CD4-positive, alpha-beta T cell treated with Interleukin-17A for 1 hour (primary cell): ENCODE measurements at places on chromosomes 3 and 15.

GRCh38 chr15:66698318-66698961, 3.6 kb upstream of the SMAD6 start:
- DNase-seq, result no peak

DNA sequence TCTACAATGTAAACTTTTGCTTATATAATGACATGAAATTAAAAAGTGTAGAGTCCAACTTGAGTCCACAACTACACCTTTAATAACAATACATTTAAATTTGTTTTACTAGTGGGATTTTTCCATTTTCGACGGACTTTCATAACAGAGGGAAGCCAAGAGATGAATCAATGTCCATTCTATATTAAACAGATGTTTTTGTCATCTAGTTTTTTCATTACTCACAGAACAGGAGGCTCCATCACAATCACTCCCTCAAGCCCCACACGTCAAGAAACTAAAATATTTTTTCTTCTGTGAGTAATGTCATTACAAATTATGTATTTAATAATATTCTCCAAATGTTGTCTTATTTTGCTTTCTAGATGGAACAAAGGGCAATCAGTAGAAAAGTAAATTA, 932.9 kb downstream of the ROBO1 start:
- no peak for DNase-seq

- no peak for DNase-seq
Measured at GRCh38 chr15:51299187-51300015, 39.0 kb downstream of the CYP19A1 start.

GRCh38 chr3:12302564-12302963, 13.7 kb downstream of the PPARG start:
- no peak for DNase-seq

DNA sequence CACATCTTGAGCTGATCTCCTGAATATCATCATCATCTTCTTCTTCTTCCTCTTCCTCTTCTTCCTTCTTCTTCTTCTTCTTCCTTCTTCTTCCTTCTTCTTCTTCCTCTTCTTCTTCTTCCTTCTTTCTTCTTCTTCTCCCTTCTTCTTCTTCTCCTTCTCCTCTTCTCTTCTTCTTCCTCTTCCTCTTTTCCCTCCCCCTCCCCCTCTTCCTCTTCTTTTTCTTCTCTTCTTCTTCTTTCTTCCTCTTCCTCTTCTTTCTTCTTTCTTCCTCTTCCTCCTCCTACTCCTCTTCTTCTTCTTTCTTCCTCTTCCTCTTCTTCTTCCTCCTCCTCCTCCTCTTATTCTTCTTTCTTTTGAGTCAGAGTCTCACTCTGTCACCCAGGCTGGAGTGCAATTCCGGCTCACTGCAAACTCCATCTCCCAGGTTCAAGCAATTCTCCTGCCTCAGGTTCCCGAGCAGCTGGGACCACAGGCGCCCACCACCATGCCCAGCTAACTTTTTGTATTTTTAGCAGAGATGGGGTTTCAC, 197.9 kb upstream of the NANOGP8 start:
- DNase-seq, result no peak

DNA sequence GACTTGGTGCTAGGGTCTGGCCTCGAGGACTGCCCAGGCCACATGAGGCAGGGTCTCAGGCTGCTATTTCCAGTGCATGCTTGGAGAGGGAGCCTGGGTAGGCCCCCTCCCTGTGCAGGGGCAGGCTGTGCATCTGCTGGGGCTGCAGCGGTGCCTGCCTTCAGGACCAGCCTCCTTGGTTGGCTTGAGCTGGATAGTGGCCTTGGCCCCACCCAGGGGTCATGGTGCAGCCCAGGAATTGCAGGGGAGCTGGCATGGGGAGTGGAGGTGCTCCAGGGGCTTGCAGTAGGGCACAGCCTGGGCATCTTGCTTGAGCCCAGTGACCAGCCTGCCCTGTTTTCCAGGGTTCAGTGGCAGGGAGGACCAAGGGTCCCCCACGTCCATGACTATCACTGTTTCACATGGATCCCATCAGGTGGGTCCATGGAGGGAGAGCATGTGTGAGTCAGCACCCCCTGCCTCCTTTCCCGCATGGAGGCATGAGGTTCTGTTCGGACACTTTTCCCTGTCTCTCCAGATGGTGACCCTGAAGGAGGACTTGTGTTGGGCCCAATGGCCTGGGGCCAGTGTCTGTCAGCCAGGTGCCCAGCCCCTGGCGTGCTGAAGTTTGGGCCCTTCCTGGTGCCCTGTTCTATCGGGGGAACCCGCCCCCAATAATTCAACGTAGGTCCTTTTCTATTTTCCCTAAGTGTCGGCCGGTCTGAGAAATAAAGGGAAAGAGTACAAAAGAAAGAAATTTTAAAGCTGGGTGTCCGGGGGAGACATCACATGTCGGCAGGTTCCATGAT, 218.6 kb downstream of the SNRPN start:
- no peak for DNase-seq

DNA sequence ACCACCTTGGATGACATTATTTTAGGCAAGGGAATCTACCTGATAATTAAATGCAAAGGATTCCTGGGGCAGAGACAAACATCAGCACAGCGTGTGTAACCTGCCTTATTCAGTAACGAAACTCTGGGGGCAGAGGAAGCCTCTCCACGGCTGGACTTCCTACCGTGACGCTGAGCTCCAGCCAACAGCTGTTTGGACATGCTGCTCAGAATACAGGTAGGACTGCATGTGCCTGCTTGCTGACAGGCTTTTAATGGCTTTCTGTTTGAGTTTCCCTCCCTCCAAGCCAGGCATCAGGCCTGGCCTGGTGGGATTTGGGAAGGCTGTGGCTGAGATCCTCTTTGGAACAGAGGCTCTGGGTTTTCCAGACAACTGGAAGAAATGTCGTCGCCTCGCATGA, 150.6 kb downstream of the ADAMTS17 start:
- DNase-seq, result no peak

DNA sequence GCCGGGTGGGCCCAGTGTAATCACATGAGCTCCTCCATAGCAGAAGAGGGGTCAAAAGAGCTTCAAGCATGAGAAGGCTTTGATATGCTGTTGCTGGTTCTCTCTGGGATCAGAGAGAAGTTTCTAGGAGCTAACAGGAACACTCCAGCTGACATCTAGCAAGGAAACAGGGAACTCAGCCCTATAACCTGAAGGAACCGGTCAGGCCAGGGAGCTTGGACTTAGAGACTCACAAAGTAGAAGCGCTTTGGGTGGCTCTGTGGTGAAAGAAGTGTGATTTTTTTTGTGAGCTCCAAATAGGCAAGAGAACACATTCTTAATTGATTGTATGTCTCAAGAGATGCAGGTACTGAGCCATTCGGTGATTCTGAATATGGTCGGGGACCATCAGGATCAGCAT, 26.2 kb upstream of the EPHB1 start:
- DNase-seq, result no peak

DNA sequence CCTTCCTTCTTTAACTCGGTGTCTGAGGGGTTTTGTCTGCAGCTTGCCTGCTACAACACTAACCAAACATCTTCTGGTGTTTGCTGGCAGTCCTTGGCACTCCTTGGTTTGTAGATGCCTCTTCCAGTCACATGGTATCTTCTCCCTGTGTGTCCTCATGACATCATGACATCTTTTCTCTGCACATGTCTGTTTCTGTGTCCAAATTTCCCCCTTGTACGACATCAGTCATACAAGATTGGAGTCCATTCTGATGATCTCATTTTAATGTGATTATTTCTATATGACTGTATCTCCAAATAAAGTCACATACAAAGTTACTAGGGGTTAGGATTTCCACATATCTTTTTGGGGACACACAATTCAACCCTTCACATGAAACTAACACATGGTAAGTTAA, 152.3 kb upstream of the LRRN1 start:
- DNase-seq, result no peak

DNA sequence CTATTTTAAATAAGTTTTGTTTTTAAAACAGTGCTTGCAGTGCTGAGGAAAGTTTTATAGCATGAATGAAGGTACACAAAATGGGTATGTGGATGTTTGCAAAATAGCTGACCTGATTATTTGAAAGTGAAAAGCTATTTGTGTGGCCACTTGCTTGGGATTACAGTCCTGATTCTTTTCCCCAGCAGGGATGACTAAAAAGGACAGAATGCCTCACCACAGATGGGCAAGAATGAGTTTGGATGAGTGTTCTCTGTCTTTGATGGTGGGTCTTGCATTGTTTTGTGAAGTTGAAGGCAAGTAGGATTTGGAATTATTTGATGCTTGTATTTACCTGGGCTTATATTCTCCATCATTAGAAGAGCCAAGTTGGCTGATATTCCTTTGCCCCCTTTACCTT, 48.8 kb upstream of the MEIS2 start:
- no peak for DNase-seq

- no peak for DNase-seq
Measured at GRCh38 chr15:26049900-26050657, 187.0 kb upstream of the ATP10A start.

DNA sequence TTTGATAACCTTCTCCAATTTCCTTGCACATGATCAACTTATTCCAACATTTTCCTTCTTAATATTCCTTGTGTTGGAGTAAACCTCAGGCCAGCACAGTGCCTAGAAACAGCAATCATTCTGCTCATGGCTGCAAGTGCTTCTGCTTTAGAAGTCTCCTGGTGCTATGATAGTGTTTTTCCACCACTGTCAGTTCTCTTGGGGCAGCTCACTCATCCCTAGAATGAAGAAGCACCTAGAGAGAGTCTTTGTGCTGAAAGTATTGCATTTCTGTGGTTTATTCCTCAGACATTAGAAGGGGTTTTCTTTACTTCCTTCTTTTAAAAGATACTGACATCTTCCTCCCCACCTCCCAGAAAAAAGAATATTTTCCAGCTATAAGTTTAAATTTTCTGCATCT, 183.5 kb downstream of the RYR3 start:
- no peak for DNase-seq

DNA sequence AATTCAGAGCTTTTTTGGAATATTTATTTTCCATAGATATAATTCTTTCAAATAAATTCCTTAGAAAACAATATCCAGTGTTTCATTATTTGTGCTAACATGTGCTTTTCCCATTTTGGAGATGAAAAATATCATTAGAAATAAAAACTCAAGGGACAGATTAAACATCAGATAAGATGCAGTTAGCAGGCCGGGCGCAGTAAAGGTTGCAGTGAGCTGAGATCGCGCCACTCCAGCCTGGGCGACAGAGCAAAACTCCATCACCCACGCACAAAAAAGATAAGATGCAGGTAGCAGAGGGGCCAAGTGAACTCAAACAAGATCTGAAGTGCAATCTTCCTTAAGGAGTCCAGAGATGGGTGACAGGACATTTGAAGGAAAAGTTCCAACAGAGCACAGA, 48.0 kb downstream of the ZNF445 start:
- DNase-seq, result no peak

- no peak for DNase-seq
Measured at GRCh38 chr15:44308889-44309288, 20.4 kb downstream of the GOLM2 start.
